ENCODE measurements at places on chromosomes 1 and 21.

- peak; percentile 86 for DNase-seq
Observed at GRCh38 chr1:89273324-89273778, 691 bp upstream of the GBP5 start.

DNA sequence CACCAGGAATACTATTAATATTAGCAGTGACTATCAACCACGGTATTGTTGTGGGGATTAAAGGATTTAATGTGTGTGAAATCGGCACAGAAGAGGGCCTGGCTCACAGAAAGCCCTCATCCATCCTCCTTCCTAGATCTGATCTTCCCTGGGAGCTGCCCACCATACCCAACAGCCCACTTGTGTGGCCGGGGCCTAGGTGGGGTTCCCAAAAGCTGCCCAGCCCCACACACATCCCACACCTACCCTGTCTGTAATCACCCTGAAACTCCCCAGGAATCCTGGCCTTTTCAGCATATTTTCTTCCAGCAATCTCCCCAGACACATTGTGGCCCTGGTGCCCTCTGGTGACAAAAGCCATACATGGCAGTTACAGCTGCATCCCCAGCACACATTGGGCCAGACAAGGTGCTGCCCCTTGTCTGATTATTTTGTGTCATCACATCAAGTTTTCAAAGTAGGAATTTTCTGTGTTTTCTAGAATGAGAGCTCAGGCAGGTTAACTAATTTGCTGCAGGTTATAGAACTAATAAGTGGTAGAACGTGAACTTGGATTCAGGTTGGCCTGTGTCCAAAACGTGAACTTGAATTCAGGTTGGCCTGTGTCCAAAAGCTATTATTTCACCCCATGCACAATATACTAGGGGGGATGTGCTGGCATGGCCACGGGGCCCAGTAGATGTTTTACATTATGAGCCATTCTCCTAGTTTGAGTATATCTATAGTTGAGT is 5.3 kb upstream of the SLC6A9 start:
- no peak for DNase-seq

- DNase-seq = no peak
Observed at GRCh38 chr1:156420205-156421061, 51.4 kb downstream of the RHBG start.

DNA sequence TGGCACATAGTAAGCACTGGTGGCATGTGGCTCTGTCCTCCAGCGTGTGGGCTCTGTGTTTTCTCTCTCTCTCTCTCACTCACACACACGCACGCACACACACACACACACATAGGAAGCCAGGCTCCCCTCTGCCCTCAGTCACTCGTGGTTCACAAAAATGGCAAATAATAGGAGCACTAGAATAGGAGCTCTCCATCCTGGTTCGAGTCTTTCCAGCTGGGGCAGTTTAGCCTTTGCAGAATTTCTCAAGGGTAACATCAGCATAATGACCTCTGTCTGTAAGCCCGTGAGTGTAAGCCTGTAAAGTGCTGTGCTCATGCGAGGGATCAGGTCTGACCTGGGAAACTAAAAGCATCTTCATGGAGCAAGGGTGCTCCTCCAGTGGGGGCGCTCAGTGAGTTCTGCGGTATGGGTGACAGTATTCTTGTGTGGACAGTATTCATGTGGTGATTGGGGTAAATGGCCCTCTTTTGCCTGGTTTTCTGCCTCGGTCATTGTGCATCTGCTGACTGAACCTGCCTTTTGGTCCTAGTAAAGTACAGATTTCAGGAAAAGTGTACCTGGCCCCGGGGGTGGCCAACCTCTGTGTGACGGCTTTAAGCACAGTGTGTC is 842 bp upstream of the ZC3H12A start:
- DNase-seq = peak; percentile 35

DNA sequence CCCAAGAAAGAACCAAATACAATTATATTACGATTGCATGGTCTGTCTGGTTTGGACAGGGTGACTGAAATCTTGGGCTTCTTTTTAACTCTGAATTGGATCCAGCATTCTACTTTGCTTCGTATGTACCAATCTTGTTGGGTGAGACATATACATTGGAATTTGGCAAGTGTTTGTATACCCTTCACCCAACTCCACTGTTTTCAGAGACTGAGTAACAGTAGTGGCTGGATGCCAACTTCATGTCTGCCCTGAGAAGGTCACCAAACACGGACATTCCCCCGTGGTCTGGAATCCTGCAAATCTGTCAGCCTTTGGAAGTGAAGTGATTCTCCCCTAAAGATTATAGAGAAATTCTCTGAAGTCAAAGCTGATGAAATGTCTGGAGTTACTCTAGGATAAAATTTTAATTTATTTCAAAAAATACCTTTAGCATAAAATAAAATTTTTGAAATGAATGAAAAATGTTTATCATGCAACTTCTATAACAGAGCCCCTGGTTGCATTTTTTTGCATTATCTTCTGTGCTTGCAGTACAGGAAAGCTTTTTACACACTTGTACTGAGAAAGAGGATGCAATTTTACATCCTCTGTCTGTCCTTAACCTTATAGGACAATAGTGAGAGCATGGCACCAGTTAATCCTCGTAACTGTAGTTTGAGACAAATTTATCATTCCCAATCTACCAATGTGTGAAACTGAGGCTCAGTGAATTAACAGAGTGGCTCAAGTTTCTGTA is 201.8 kb downstream of the DISC1 start:
- DNase-seq = no peak

DNA sequence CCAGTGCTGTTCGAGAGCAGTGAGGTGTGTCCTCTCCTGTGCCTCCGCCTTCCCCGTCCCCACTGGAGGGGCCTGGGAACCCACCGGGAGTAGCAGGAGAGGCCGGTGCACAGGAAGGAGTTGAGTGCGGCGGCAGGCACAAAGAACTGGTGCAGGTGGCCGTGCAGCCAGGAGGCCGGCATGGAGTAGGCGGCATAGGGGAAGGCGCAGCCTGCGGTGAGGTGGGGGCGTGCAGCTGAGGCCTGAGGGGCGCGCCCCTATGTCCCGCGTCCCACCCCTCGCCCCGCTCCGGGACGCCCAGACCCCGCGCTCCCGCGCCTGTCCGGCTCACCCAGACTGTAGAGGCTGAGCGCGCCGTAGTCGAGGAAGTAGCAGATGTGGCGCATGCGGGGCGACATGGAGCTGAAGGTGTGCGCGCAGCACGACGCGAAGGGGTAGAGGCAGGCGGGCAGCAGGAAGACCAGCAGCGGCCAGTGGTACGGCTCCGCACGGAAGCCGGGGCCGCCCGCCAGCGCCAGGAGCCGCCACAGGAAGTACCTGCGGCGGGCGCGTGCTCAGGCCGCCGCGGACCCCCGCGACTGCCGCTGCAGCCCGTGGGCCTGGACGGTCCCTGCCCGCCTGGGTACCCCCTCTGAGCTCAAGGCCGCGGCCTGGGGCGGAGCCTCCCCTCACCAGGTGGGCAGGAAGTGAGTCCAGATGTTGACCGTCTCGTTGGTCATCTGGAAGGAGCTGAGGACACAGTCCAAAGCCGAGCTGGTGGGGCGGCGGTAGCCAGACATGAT is 2.2 kb downstream of the PAQR6 start:
- no peak for DNase-seq

DNA sequence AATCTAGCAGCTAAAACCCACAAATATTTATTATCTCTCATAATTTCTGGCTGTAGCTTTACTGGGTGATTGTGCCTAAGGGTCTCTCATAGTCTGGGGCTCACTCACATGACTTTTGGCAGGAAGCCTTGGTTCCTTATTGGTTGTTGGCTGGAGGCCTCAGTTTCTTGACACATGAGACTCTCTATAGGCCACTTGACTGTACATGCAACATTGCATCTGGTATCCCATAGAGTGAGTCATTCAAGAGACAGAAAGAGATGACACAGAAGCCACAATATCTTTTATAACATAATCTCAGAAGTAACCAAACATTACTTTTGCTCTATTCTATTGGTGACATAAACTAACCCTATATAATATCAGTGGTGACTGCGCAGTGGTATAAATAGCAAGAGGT is 128.5 kb upstream of the HNRNPU start:
- no peak for DNase-seq

- no peak for DNase-seq
Observed at GRCh38 chr1:92509619-92510018, 22.9 kb upstream of the GFI1 start.

DNA sequence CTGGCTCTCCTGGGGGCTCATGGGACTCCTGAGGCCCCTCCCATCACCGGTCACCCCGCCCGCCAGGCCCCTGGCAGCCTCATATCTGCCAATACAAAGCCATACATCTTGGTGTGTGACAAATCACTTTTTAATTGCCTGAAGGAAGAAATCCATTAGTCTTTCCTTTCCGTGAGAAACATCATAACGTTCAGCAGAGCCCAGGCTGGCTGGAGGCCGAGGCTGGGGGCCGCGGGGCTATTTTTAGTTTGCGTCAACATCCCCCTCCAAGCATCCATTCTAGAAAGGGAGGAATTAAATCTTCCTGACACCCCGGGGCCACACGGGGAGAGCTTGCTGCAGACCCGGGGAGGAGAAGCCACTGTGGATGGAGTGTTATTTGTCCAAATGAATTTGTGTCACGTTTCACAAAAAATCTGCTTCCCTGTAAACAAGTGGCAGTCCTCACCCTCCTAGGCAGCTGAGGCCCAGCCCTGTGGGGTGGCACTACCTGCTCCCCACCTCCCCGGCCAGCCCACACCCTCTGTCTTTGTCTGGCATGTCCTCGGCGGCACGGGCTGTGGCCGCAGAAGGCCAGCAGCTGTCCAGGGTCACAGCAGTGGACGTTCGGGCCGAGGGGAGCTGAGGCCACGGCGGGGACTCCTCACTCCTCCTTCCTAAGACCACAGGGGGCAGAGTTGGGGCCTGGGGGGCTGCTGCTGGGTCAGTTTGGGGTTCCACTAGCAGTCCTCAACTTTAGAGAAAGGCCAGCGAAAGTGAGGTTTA is 236.9 kb upstream of the VAMP3 start:
- no peak for DNase-seq

GRCh38 chr1:27606708-27607238 is 2.8 kb upstream of the AHDC1 start:
- no peak for DNase-seq

DNA sequence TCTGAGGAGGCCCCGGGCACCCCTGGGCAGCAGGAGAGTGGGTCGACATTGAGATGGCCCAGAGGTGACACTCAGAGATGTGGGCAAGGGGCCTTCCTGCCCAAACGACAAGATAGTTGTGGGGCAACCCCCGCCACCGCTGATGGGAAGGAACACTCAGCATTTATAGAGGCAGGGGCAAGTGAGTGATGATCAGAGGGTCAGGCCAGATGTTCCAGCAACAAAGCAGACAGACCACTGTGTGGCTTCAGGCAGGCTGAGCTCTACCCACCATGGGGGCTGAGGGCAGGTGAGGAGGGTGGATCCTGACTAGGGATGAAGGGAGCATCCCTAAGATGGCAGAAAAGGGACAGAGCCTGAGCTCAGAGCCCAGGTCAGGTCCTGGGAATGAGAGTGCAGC is 362.7 kb downstream of the PTPRU start:
- DNase-seq = no peak

GRCh38 chr1:19811206-19811851 is 3.8 kb downstream of the RNF186 start:
- DNase-seq = no peak

GRCh38 chr1:3630914-3631313 is 6.1 kb downstream of the TPRG1L start:
- peak; percentile 52 for DNase-seq

- no peak for DNase-seq
Observed at GRCh38 chr1:79737193-79737592, 730.7 kb upstream of the ADGRL4 start.

DNA sequence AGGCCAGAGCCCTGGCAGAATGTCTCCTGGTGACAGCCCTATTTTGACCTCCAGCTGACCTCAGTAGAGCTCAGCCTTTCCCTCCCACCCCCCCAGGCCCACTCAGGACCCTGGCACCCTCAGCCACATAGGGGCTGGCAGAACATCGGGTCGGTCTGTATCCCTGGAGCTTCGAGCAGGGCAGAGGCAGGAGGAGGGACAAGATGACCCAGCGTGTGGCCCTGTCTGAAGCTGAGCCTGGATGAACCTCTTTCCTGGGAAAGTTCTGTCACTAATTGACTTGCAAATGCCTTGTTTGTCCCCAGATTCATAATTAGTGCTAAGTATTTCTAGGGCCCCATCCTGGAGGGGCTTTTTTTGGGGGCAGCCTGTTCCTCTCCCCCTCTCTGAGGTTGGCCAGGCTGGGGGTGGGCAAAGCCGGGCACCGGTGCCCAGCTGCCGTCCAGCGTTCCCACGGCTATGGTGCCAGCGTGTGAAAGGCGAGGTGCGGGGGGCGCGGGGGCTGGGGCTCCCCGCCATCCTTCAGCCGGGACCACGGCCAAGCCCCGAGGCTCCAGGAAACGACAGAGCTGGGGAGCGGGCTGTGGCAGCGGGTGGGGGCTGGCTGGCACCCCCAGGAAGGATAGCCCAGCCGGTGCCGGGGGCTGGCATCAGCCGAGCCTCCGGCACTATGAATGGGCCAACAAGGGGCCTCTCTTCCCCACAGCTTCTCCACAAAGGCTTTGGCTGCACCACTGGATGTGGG is 31.4 kb downstream of the RHBG start:
- no peak for DNase-seq

GRCh38 chr1:174289644-174290310 is 130.5 kb downstream of the RABGAP1L start:
- no peak for DNase-seq

DNA sequence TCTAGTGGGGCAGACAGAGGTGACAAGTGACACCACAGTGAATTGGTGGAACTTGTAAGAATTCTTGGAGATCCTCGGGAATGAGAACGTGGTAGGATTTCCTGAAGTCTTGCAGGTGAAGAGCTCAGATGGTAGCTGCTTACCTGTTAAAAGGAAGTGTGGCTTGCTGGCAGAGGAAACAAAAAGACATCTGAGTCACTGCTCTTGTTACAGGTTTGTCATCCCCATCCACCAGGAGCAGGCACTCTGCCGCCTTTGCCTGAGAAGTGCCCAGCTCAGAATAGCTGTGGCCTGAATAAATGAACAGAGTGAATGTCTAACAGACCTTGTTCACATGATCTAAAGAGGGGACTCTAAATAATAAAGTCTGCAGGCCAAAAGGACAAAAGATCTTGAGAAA is 12.3 kb upstream of the ZSCAN20 start:
- DNase-seq = no peak

GRCh38 chr1:86419277-86419903 is 4.6 kb upstream of the CLCA2 start:
- DNase-seq = no peak

DNA sequence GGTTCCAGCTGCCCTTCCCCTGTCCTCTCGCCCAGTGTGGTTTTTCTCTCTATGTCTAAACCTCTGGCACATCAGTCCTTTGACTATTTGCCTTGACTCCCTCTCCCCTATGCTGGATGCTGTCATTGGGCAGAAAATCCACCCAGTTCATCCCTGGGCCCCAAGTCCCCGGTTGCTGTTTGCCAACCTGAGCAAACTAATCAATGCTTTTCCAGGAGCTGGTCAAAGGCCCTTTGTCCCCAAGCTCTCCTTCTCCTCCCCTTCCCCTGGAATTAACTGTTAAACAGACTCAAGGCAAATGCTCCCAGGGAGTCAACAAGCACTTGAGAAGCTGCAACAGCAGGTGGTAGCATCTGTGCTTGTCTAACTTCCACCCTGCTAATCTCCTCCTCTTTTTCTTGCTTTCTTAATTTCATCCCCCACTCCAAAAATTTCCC is 102.7 kb downstream of the LMX1A start:
- DNase-seq = no peak
